ENCODE measurements at places on chromosomes 7 and 10. TPM values are rescaled to one million over a fixed set of nuclear protein-coding genes. Genes with fewer than 3 reads are reported as not detected.
A peak's percentile ranks its signal among the peaks of the same experiment; 100 is the strongest.

RASA4B gene
- 0.67 TPM for total RNA-seq

DNA sequence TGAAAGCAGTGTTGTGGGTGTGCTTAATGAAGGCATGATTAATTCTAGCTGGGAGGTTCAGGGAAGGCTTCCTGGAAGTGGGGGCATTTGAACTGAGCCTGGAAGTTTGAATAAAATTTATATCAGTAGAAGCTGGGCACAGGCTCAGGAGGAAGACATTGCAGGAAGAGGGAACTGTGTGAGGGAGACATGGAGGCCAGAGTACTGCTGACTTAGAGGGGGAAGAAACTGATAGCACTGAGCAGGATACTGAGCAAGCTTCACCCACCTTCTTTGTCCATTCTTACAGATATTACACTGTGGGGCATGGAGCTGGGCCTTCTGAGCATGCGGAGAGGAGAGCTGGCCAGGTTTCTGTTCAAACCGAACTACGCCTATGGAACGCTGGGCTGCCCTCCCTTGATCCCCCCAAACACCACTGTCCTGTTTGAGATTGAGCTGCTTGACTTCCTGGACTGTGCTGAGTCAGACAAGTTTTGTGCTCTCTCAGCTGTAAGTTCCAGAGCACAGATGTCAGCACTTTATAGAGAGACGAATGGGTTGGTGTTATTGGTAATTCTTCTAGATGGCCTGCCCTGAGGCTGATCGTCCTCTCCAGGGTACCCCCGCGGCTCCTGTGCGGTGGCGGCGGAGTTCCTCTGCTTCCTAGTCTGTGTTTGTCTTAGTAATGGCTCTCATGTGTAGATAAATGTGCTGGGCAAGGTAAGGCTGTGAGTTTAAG lies 2.1 kb downstream of the FKBP6 start:
- DNase-seq: no peak

HSPA12A gene
- total RNA-seq: 10.8 TPM

GRCh38 chr10:101060036-101060950 lies 1.5 kb upstream of the KAZALD1 start:
- DNase-seq: peak; percentile 93

- DNase-seq: no peak
These were observed 22.6 kb downstream of the MYO1G start for GRCh38 chr7:44956157-44956766.

PHKG1 gene
- total RNA-seq: 0.96 TPM

DNA sequence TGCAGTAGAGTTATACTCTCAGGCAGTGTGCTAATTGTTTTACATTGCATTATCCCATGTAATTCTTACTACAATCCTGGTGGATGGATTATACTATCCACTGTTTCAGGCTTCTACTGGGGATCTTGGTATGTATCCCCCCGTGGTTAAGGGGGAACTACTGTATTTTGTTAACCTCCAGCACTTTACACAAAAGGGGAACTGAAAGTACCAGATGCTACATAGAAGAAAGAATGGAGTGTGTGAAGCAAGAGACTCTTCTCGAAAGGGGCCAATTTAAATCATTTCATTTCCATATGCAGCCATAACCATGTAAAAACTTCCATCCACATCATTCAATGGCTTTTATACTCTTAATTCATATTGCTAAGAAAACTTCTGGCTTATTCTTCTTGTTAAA lies 69.4 kb downstream of the C1GALT1 start:
- DNase-seq: no peak
